Activated CD4-positive, alpha-beta T cell treated with anti-CD3 and anti-CD28 coated beads, Interleukin-2, amount 10 ng/mL, durations not matched to agents 7 days and 5 days (primary cell): ENCODE measurements at places on chromosomes 11 and 22.

DNA sequence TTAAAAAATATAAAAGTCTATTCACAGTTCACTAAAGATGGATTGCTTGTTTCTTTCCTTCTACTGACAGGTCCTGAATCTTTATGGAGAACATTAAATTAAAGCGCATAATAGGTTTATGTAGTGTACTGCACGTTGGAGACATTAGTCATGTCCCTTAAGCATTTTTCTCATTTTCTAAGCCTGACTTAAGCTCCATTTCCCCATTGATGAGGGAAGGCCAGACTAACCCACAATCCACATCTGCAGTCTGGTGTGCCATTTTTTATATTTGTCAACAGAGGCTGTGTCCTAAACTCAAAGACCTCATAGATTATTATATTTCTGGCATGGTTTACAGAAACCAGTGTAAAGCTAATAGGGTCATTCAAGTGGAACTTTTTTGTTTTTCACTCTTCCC is 39.9 kb downstream of the CADM1 start:
- no peak for DNase-seq

GRCh38 chr22:46578251-46578823 is 40.9 kb upstream of the CELSR1 start:
- no peak for DNase-seq

DNA sequence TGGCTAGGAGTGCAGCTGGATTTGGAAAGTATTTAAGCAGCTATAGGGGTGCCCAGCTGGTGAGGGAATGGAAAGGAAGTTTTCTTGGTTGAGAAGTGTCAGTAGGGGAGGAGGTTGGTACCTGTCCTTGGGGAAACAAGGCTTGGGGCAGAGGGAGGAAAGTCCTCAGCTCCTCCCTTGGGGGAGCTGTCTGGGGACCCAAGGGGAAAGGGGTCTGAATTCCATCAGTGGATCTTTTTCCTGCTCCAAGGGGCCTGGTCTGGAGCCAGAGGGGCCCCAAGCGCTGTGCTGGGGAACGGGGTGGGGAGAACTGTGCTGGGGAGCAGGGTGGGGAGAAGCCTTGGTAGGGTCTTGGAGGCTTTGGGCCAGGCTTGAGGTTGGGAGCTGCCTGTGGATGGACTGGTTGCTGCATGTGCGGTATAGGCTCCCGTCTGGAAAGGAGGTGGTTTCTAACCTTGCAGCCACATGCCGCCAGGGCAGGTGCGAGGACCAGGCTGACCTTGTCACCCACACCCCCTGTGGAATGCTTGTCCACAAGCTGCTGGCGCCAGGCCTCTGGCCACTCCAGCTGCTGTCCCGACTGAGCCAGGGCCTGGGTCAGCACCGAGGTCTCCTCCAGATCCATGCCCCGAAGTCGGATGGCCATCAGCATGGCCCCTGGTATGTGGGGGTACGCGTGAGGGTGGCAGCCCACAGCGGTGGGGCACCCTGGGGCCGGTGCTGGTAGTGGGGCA is 963 bp downstream of the TYMP start:
- DNase-seq, result no peak

GRCh38 chr11:35089666-35090065 is 49.3 kb upstream of the CD44 start:
- no peak for DNase-seq

DNA sequence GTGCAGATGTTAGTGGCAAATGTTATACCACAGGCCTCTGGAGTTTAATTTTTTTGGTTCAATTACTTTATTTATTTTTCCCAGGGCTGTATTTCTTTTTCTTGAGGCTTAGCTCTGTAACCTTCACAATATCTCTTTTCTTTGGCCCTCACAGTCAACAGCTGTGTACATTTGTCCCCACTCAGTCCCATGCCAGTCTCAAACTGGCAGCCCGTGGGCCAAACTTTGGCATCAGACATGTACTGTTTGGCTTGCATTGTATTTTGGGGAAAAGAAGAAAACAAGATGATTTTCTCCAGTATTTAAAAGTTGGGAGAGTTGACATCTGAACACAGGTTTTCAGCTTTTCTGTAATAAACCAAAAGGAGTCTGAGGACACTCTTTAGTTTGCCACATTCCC is 87.1 kb downstream of the PRR5L start:
- no peak for DNase-seq
